ENCODE measurements at places on chromosomes 11 and 22. TPM values are rescaled to one million over a fixed set of nuclear protein-coding genes. Genes with fewer than 3 reads are reported as not detected.
A peak's percentile ranks its signal among the peaks of the same experiment; 100 is the strongest.

The BIRC3 gene
- total RNA-seq: 217 TPM

DNA sequence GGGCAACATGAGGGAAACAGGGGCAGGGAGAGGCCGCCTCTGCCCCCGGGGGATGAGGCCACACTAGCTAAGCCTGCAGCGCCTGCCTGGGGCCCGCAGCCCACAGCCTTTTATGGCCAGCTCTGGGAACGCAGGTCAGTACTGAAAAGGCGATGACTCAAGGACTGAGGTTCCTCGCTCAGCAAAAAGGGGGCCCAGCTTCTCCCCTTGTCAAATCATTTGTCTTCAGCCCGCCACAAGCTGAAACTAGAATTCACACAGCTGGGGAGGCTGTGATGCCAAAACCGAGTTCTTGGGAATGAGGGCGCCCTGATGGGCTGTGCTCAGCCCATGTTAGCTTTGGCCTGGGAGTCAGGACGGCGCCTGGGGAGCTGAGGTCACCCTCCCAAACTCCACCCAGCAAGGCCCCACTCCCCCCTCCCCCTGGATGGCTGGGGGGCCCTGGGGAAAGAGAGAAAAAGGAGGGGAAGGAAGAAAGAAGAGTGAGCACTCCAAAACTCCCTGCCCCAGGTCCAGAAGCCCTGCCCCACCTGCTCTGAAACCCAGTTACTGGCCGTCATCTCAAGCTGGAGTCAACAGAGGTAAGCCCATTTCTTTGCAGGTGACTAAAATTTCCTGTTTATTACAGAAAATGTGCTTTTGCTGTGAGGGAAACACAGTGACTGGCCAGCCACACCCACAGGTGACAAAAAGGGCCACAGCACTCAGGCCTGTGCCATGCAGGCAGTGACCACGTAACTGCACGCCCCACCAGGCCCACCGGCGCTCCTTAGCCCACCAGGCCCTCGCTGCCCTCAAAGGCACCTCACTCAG, 13.7 kb downstream of the EHD1 start:
- DNase-seq: no peak

DNA sequence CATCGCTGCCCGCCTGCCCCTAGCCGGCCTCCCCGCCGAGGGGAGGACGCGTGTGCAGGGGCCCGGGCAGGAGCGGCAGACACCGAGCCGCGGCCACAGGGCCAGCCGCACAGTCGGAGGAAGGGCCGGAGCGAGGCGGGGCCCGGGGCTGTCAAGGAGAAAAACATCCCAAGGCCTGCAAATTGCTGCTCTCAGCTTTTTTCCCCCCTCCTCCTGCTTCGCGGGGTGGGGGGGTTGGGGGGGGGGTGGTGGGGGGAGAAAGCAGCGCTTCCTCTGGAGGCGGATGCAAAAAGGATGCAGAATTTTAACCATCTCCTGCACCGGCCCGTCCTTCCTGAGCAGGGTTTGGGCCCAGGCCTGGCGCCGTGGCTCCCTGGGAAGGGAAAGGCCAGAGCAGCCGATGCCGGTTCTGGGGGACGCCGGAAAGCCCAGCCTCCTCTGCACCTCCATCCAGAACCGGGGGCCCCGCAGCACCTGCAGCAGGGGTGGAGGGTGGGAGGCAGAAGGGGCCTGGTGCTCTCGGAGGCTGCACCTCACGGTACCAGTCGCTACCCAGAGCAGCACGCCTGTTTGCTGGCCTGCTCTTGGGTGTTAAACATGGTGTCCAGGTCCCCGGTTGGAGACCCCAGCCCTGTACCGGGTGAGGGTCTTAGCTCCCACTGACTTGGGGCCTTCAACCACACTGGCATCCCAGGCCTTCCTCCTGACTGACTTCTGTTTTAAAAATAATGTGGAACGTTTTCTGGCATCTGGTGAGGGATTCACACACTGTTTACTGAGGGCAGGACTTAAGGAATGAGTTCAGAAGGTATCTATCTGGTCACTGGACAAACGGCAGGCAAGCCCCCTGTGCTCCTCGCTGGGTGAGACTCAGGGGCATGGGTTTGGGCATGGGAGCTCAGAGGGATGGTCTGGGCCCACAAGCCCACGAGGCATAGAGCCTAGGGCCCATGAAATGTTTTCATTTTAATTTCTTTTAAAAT, 77.4 kb upstream of the WNT7B start:
- DNase-seq: peak; percentile 41

The TMPRSS6 gene
- 9.2 TPM for total RNA-seq

The ESAM gene
- total RNA-seq: 0.23 TPM

The SCUBE1 gene
- total RNA-seq: not detected

- DNase-seq: no peak
Measured at GRCh38 chr11:47971501-47971900, 8.9 kb upstream of the PTPRJ start.

- no peak for DNase-seq
Measured at GRCh38 chr22:31532060-31532459, 35.7 kb downstream of the SFI1 start.

DNA sequence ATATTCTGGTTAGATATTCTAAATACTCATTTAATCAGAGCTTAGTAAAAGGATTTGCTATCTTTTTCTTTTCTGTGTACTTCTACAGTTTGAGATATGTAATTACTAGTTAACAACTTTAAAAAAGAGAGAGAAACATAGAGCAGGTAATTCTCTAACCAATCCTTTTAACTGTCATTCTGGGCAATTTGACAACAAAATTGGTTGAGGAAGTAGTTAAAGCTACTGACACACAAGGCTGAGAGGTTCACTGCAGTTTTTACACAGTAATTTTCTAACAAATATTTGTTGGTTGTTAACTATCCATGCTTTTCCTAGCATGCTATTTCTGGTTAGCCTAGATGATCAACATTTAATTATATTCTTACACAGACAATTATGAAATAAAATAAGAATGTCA, 3.6 kb downstream of the SOX6 start:
- DNase-seq: no peak

GRCh38 chr11:75816561-75817239, 1.7 kb downstream of the UVRAG start:
- no peak for DNase-seq

- no peak for DNase-seq
Measured at GRCh38 chr11:1854132-1854948, 1.5 kb downstream of the LSP1 start.

DNA sequence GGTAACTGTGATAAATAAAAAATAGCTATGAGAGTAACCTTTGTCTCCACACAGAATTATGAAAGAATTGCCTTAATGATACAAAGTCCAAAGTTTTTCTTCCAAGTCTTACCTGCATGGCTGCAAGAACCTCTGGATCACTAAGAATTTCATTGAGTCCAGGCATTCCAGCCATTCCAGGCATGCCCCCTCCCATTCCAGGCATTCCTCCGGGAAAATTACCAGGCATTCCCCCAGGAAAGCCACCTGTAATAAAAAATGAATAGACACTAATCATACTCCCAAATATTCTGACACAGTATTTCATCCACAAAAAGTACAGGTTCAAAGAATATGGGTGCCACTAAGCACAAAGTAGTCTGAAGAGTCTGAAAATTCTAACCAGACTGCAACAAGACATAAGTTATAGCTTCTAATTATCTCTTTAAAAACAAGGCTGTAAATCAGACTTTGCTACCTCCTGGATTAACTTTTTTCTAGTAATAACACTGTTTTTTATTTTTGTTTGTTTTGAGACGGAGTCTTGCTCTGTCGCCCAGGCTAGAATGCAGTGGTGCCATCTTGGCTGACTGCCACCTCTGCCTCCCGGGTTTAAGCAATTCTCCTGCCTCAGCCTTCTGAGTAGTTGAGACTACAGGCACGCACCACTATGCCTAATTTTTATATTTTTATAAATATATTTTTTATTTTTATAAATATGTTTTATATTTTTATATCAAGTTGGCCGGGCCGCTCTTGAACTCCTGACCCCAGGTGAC, 8.0 kb upstream of the SLC25A17 start:
- no peak for DNase-seq

DNA sequence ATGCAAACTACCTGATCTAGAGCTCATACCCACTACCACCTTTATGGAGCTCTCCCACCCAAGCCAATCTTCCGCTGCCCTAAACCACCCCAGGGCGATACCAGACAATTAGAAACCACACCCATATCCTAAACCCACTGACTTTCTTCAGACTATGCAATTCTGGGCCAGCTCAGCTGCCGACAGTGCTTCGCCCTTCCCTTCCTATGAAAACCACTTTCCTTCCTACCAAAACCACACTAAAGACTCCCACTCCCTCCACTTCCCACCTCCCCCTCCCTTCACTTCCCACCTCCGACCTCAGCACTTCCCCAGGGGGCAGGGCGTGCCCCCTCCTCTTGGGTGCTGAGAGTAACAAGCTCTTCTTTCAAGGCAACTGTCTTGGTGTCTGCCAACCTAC, 25.1 kb downstream of the B3GAT1 start:
- DNase-seq: no peak

The CBY1 gene
- total RNA-seq: 10.3 TPM

The TLCD5 gene
- total RNA-seq: 0.46 TPM

GRCh38 chr11:76823481-76824028, 37.2 kb upstream of the ACER3 start:
- no peak for DNase-seq

- DNase-seq: no peak
Measured at GRCh38 chr22:26551568-26551967, 38.4 kb downstream of the TPST2 start.

The TRIM29 gene
- total RNA-seq: not detected

DNA sequence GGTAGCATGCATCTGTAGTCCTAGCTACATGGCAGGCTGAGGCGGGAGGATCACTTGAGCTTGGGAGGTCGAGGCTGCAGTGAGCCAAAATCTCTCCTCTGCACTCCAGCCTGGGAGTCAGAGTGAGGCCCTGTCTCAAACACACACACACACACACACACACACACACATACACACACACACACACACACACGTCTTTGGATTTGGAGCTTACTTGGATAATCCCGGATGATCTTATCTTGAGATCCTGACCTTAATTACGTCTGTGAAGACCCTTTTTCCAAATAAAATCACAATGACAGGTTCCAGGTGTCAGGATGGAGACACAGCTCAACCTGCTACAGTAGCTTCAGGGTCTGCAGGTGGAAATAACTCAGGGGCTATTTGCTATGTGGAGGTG, 1.1 kb downstream of the UPB1 start:
- no peak for DNase-seq

The TYR gene
- not detected for total RNA-seq

DNA sequence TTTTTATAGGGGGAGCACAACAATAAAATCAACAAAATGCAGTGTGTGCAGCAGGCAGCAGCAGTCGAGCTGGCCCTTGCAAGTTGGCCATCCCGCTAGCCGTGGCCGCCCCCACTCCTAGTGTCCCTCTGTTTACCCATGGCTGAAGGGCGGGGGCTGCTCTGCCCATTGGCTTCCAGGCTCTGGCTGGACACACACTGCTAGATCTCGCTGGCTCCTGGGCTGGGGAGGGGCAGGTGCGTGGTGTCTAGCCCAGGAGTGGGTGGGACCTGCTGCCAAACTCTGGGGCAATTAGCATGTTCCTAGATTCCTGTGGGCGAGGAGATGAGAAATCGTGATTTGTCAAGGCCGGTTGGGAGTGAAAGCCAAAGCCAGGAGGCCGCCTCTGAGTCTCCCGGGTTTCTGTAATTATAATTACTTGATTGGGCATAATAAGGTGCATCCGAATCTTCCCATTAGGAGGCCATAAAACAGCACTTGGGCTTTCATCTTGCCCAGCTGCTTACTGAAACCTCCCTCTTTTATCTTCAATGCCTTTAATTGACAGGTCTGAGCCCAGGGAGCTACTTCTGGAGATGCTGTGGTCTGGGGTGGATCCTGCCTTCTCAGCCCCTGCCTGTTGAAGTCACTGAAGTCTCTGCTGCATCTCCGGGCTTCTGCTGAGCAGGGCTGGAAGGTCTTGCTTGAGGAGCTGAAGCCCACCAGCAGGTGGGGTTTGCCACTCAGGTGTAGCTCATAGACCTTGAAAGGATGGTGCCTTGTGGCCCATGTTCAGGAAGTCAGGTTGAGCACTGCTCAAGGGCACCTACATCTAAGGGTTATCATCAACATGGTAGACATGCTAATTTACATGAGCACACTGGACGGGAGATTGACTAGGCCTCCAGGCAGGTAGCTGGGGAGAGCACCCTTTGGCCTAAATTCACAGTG, 44.5 kb upstream of the DKK3 start:
- DNase-seq: no peak

The ZFP91 gene
- total RNA-seq: 59.3 TPM

GRCh38 chr11:102836290-102836875, 7.0 kb downstream of the MMP3 start:
- no peak for DNase-seq

GRCh38 chr11:3723014-3723708, 52.0 kb upstream of the CHRNA10 start:
- no peak for DNase-seq

DNA sequence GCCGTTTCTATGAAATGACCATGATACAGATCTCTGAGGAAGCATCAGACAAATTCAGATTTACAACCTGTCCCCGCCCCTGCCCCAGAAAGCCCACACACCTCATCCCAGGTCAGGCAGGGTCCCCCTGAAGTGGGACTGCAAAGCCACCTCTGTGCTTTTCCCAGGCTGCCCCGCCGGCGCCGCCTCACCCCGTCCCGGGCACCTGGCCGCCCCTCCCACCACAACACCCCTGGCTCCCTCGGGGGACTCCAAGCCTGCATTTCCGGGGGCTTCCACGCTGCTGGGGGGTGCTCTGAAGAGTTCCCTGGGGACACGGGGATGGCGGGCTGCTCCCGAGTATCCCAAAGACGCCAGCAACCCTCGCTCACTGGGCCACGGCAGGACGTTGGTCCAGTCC, 23.2 kb downstream of the DRD4 start:
- DNase-seq: no peak

DNA sequence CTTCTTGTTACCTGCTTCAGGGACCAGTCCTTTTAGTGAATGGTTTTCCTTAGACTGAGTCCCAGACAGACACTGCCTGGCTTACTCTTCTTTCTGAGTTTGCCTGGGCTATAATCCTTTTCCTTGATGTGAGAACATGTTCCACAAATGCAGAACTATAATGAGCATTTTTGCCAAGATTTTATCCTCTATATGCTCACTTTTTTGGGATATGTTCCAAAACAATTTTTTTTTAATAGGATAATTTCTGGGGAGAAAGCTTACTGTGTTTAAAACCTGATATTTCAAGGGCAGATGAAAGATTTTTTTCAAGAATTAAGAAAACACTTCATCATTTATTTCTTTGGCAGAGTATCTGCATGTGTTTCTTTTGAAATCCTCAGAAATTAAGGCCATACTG, 110.0 kb upstream of the TENM4 start:
- DNase-seq: no peak

DNA sequence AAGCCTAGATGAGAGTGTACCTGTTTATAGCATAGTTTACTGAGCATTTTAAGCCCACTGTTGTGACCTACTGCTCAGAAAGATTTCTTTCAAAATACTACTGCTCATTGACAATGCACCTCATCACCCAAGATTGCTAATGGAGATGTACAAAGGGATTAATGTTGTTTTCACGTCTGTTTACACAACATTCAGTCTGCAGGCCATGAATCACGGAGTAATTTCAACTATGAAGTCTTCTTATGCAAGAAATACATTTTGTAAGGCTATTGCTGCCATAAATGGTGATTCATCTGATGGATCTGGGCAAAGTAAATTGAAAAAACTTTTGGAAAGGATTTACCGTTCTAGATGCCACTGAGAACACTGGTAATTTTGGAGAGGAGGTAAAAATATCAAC, 112.9 kb downstream of the KIF18A start:
- no peak for DNase-seq

Measured in activated T-helper 2 cell treated with anti-CD3 and anti-CD28 coated beads, Interferon-gamma antibody, Interleukin-2, Interleukin-4, amounts not matched to agents 10 μg/mL and 5 μg/mL and 100 μg/mL, durations not matched to agents 14 hours and 24 hours and 36 hours (primary cell).